Hepatocyte (in vitro differentiated cells): ENCODE measurements at places on chromosomes 5 and 9. TPM values are rescaled to one million over a fixed set of nuclear protein-coding genes. Genes with fewer than 3 reads are reported as not detected.

The TNC gene
- 18.1 and 20.9 TPM in 2 replicates for total RNA-seq

The ZNF618 gene
- 8.4 and 10.2 TPM in 2 replicates for total RNA-seq

The PIP5K1B gene
- total RNA-seq = 10.2 and 11.1 TPM in 2 replicates

The HTR1A gene
- total RNA-seq = 0.20 and 0.57 TPM in 2 replicates

The TLR4 gene
- 1.7 and 2.4 TPM in 2 replicates for total RNA-seq

The SLC27A6 gene
- total RNA-seq = 5.0 and 5.8 TPM in 2 replicates

The NCS1 gene
- 16.8 and 16.9 TPM in 2 replicates for total RNA-seq

The PCDHGA4 gene
- 0.17 and 0.28 TPM in 2 replicates for total RNA-seq

The FOXD4L5 gene
- 0.04 TPM in 1 of 2 replicates, not detected in the other for total RNA-seq

The MEF2C gene
- total RNA-seq = 11.0 and 14.6 TPM in 2 replicates

The ZBTB34 gene
- total RNA-seq = 21.0 and 21.3 TPM in 2 replicates

The GRXCR2 gene
- not detected in 2 replicates for total RNA-seq

The NEUROG1 gene
- not detected in 2 replicates for total RNA-seq

The OTP gene
- total RNA-seq = not detected in 2 replicates

The S1PR3 gene
- total RNA-seq = 46.1 and 48.6 TPM in 2 replicates

The PRSS3 gene
- 3.5 TPM in 1 of 2 replicates, not detected in the other for total RNA-seq

The PCDHGB2 gene
- 0.20 and 0.33 TPM in 2 replicates for total RNA-seq

The HMHB1 gene
- not detected in 2 replicates for total RNA-seq

The GAPVD1 gene
- total RNA-seq = 44.7 and 50.0 TPM in 2 replicates

The SPINK6 gene
- total RNA-seq = not detected in 2 replicates

The MSX2 gene
- total RNA-seq = 20.7 and 28.8 TPM in 2 replicates

The PTGES gene
- total RNA-seq = 17.1 and 26.4 TPM in 2 replicates

The NFIL3 gene
- total RNA-seq = 69.6 and 71.4 TPM in 2 replicates

The SNX24 gene
- total RNA-seq = 26.9 and 38.2 TPM in 2 replicates

The HAND1 gene
- total RNA-seq = 35.6 and 39.2 TPM in 2 replicates

The FBP2 gene
- total RNA-seq = 0.20 TPM in 1 of 2 replicates, not detected in the other

The PCDHB5 gene
- 7.0 TPM in 2 replicates for total RNA-seq

The PIK3R1 gene
- 86.3 and 109 TPM in 2 replicates for total RNA-seq

The HBEGF gene
- 7.2 and 8.3 TPM in 2 replicates for total RNA-seq

The PALM2AKAP2 gene
- total RNA-seq = 7.0 and 7.8 TPM in 2 replicates

The SLC1A1 gene
- 50.7 and 52.9 TPM in 2 replicates for total RNA-seq

The COL23A1 gene
- 0.84 and 5.1 TPM in 2 replicates for total RNA-seq

The C8G gene
- 5.7 and 15.7 TPM in 2 replicates for total RNA-seq

The WHRN gene
- 3.2 and 3.7 TPM in 2 replicates for total RNA-seq

The SLCO6A1 gene
- 0.52 and 1.2 TPM in 2 replicates for total RNA-seq

The BNC2 gene
- total RNA-seq = 16.5 and 20.7 TPM in 2 replicates

The TEX48 gene
- total RNA-seq = not detected in 2 replicates

The OLFM1 gene
- 1.5 and 4.8 TPM in 2 replicates for total RNA-seq

The PCDHAC1 gene
- 6.3 and 7.0 TPM in 2 replicates for total RNA-seq

The BTNL8 gene
- total RNA-seq = 19.1 and 22.0 TPM in 2 replicates

The GRIN3A gene
- under 0.01 and 0.10 TPM in 2 replicates for total RNA-seq

The NIM1K gene
- total RNA-seq = not detected in 2 replicates

The ANKRD18A gene
- total RNA-seq = 0.08 and 0.53 TPM in 2 replicates

The KCTD16 gene
- 2.3 and 3.4 TPM in 2 replicates for total RNA-seq
